ENCODE measurements at places on chromosomes 2 and 18.

- DNase-seq: peak; percentile 51
Observed at GRCh38 chr2:36482576-36483214, 115.3 kb downstream of the FEZ2 start.

- peak; percentile 51 for DNase-seq
Observed at GRCh38 chr2:187658952-187659525, 104.8 kb upstream of the TFPI start.

GRCh38 chr18:62610351-62610700 lies 87.5 kb downstream of the ZCCHC2 start:
- no peak for DNase-seq

DNA sequence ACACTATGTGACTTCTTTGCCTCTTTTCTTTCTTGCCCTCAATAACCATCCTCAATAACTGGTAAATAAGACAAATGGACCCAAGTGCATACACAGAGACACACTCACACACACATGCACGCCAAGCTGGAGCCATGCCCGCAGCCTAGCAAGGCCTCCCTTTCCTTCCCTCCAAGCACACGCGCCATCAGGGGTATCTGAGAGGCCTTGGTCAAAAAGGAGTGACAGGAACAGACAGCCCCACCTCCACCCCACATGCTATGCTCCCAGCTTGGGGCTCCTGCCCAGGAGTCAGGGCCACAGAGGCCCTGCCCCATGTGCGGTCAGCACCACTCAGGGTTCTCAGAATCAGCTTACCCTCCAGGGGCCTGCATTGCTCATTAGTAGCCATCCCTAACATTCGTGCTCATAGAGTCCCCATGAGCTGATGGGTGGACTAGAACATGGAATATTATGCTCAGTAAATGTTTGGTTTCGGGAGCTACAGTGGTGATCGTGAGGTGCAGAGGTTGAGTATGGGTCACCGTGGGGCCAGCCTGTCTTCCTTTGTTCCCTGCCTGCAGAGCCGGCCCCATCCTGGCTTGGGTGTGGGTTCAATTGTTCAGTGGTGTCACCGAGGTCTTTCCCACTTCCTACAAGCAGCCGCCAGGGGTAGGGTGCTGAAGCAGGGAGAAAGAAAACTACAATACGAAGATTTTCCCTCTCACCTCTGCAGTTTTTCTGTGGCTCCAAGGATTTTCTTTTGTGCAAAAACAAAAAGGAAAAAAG lies 158.2 kb upstream of the RAB12 start:
- no peak for DNase-seq

DNA sequence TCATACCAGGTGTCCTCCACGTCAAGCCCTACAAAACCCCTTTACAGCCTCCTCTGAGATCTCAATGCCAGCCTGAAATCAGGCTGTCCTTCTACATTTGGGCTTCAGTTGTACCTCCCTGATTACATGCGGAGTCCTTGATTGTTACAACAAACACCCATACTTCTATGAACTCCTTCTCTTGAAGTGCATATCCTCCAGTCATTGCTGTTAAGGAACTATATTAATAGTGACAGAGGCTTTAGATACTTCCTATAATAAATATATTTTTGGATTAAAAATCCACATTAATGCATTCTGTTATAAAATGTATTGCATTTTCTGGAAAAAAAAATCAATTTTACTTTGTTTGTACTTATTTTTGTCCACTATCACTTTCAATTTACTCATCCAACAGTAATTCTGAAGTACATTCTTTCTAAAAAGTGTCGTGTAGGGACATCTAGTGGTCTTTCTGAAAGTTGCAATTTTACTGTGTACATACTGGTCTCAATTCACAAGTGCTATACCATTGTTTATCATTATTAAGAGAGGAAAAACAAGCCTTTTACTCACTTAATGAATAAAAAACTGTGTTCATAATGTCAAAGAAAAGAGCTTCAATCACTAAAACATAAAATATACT lies 316.4 kb downstream of the DSEL start:
- DNase-seq: peak; percentile 83

GRCh38 chr2:206981739-206982340 lies 42.5 kb downstream of the CPO start:
- peak; percentile 85 for DNase-seq

DNA sequence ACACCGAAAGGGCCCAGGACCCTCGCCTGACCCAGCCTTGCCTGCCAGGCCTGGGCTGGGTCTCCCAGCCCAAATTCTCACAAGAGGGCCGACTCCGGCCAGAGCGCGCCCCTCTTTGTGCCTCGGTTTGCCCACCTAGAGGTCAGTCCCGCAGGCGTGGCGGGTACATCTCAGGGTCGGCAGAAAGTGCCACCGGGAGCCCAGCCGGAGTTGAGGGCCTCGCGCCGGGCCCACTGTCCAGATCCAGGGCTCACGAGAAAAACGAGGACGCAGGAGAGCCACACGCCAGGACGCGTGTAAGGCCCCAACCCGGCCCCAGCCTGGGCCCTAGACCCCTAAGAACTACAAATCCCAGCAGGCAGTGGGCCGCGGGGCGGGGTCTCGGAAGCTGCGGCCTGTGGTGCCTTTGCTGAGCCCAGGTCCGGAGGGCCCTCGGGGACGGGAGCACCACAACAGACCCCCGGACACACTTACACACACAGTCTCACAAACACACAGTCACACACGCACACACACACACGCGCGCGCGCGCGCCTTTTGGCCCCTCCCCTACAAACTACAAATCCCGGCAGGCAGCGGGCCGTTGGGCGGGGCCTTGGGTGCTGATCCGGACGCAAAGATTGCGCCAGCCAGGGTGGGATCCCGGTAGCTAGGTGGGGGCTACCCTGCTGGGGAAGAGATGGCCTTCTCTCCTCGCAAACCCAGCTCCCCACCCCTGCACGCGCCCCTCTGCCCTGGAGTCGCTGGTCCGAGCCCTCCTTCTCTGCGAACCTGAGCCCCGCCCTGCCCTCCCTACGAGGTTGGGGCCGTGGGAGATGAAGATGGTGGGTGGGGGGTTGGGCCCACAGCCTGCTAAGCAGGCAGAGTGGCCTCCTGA lies at the start of gene SH2D6:
Gene SH2D6, plus strand, starts transcription at position 583 of the 877 bp plus-strand sequence. CDS start 10,752 bp downstream, outside the sequence.
- peak; percentile 84 for DNase-seq

DNA sequence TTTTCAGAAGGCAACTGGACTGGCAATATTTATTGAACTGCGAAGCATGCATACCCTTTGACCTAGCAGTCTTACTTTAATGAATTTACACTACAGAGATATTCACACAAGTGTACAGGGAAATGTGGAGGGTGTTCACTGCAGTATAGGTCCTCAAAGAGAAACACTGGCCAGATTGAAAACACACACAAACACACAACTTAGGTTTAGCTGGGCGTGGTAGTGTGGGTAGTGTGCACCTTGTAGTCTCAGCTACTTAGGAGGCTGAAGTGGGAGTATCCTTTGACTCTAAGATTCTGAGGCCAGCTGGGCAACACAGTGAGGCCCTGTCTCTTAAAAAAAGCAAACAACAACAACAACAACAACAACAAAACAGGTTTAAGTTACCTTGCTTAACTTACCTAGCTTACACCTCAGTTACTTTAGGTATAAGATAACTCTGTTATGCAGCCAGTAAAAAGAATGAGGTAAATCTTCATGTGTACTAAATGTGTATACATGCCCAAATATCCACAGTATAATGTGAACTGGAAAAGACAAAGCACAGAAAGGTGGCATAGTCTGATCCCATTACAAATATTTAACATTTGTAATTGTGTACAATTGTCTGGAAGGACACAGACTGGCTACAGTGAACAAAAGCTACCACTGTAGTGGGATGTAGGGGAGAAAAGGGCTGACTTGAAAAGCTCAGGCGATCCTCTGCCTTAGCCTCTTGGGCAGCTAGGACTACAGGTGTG lies 105.9 kb upstream of the FZD5 start:
- no peak for DNase-seq

DNA sequence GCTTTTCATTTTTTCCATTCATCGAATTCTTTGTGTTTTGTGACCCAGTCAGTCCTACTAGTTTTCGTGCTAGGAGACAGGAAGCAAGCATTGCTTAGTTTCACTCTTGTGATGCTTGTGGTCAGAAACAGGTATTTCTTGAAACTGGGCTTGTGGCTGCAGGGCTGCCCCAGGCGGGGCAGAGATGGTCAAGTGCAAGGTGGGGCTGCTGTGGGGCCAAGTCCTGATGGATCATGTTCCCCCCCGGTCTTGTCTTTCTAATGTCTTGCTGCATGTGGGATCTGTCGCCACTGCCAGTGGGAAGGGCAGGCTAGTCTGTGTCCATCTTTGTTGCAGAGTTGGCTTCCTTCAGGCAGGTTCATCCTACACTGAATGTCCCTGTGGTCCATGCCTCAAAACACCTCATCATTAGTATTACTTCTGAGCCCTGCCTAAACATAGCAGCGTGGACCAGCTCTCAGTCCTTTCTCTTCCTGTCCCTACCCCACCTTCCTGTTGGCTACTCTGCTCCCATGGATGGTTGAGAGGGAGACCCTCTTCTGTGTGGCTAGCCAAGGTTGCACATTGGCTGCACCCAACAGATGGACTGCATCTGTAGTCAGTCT lies 38.7 kb downstream of the INPP4A start:
- DNase-seq: no peak

GRCh38 chr18:38759457-38759856 lies 1193.9 kb upstream of the CELF4 start:
- no peak for DNase-seq

DNA sequence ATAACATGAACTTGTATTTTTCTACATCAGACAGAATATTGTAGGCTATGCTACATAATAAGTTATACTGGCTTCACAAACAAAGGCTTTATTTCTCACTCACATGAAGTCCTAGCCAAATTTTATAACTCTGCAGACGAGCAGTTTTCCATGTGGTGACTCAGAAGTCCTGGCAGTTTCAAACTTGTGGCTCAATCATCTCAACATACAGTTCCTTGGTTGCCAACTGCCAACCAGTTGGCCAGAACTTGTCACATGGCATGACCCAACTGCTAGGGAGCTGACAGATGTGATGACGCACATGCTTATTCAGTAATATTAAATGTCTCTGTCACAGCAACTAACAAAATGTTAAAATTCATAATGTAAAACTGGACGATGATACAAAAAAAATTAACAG lies 63.8 kb upstream of the ZC3H15 start:
- DNase-seq: peak; percentile 95

Measured in fibroblast of pulmonary artery (primary cell).